ENCODE measurements at places on chromosomes 4 and X.

- DNase-seq: no peak
Measured at GRCh38 chr4:5734853-5735252, 23.9 kb downstream of the EVC start.

GRCh38 chr4:76108467-76109181 lies 34.1 kb downstream of the ART3 start:
- DNase-seq: no peak

DNA sequence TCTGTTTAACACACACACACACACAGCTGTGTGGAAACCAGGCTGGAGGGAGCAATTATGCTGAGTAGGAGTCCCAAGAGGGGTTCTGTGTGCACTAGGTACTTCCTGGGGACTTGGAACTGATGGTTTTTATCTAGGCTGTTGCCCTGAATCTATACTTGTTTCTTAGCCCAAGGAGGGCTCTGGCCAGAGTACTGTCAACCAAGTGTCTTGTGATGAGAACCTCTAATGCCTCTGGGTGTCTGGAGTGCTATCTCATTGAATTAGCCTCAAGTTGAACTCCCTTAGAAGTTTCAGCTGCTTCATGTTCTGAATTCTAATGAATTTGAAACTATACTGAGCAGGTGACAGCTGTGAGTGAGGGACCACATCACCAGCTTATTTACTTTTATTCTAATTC lies 16.6 kb downstream of the ARHGAP24 start:
- DNase-seq: no peak

GRCh38 chrX:150868625-150869024 lies 29.8 kb downstream of the CD99L2 start:
- no peak for DNase-seq

DNA sequence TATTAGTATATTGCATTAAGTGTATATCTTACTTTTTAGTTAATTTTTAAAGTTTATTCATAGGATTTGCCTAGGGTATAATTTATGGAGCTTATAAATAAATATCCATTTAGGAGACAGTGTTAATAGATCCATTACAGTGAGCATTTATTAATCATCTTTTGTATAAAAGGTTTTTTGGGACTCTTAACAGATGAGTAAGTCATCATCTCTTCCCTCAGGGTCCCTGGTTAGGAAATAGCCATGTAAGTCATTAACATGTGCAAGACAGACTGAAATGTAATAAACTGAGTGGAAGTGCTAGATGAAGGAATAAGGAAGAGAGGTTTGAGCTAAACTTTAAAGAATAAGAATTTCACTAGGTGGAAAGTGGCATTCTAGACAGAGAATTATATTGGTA lies 69.2 kb downstream of the PAQR3 start:
- no peak for DNase-seq

DNA sequence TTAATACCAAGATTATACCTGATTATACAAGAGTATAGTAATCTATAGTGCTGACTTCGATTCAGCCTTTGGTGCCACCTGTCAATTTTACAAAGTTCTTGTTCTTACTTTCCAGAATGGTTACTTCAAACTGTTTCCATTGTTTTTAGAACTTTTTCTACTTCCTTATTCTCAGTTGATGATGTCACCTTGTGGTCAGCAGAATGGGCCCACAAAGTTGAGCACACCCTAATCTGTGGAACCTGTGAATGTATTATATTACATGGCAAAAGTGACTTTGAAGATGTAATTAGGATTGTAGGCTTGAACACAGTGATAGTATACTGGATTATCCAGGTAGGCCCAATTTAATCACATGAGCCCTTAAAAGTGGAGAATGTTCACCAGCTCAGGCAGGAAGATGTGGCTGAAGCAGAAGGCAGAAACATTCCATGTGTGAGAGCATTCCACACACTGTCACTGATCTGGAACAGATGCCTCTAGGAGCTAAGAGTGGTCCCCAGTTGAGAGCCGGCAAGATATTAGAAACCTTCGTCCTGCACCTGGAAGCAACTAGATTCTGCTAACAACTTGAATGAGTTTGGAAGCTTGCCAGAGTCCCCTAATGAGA lies 6.3 kb upstream of the SGMS2 start:
- peak; percentile 45 for DNase-seq

DNA sequence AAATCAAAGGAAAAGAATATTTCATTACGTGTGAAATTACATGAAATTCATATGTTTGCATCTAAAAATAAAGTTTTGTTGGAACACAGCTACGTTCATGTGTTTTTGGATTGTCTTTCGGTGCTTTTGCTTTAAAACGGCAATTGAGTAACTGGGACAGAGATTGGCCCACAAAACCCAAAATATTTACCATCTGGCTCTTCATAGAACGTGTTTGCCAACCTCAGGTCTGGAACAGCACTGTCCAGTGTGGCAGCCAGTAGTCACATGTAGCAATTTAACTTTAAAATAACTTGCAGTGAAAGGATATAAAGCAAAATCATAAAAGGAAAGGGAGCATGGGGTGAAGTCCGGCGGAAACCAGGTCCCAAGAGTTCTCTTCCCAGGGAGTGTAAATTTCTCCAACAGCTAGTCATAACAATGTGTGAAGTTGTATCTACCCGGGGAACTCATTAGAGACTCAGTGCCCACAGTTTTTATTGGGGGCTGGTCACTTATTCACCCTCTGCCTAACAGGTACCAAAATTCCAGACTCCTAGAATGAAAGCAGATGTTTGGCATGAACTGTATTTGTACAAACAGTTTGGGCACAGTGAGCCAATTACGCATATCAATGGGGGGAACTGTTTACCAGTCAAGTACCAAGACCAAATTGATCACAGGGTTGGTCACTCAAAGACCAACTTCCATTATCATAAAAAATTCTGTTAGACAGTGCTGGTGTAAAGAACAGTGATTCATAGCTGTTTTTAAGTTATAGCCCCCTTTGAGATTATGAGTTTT lies 10.3 kb downstream of the OCIAD1 start:
- DNase-seq: no peak

DNA sequence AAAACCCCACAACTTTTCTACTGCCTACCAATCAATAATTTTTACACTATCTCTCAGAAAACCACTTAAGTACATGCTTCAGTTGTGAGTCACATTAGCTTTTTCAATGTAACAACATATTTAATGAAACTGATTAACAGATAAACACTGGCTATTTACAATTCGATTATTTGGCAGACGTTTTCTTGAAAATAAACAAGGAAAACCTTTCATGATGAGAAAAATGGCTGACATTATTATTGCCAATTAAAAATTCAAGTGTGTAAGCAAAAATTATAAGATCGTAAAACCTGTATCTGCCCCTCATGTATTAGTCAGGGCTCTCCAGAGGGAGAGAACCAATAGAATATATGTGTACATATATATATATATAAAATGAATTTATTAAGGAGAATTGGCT lies 1555.5 kb upstream of the IGFBP7 start:
- DNase-seq: no peak

DNA sequence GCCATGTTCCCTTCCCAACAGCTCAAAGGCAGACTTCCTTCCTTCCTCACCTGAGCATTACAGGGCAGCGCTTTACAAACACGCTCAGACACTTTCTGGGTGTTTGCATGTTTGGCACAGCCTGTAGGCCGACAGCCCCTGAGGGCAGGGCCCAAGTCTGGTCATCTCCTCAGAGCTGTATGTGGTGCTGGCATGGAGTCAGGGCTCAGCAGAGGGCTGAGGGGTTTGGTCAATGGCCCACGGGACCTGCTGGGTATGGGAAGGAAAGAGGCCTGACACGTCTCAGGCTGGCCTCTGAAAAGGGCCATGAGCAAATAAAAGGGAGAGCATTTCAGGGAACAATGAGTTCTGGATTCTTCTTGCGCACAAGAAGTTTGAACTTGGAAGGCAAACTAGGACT lies 73.8 kb upstream of the MAP3K15 start:
- peak; percentile 59 for DNase-seq

DNA sequence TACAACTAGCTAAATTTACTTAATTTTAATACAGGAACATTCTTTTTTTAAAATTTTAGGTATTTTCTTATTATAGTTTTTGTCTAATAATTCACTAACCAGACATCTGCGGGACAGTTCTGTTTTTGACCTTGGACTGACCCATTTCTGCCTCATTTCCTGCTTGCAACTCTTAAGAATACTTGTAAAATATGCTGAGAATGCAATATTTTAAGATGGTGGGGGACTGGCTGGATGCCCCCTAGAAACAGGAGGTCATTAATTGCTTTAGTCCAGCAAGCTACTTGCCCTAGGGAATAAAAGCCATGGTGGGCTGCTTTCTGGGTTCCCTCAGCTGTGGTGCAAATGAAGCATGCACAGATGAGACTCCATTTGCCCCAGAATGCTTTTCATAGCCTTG lies 2348.4 kb downstream of the PCDH7 start:
- no peak for DNase-seq

DNA sequence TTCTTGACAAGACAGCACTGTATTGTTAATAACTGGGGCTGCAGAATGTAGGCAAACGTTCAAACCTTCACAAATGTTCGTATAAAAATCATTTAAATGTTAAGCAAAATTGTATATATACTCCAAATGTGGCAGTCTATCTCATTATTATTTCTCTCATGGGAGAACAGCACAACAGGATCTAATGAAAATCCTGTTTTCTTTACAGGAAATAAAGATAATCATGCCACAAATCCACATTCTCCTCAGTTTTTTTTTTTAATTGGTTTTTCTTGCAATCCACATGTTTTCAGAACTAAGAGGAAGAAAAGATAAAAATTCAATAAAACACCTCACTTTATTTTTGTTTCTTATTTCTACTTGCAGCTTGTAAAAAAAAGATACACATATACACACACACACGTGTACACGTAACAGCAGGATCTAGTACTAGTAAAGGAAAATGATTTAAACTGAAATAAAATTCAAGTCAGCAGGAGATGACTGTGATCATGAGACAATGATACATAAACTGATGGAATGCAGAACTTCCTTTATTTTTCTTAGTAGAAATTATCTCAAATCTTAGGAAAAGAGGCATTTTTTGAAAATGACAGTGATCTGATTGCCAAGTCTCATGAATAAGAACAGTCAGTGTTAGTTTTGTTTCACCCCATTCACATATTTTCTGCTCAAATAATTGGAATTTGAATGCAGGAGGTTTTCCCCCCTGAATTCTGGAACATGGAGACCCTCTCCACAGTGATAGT lies 11.3 kb downstream of the APBB2 start:
- DNase-seq: no peak

GRCh38 chr4:38889143-38889542 lies 21.5 kb downstream of the FAM114A1 start:
- no peak for DNase-seq

DNA sequence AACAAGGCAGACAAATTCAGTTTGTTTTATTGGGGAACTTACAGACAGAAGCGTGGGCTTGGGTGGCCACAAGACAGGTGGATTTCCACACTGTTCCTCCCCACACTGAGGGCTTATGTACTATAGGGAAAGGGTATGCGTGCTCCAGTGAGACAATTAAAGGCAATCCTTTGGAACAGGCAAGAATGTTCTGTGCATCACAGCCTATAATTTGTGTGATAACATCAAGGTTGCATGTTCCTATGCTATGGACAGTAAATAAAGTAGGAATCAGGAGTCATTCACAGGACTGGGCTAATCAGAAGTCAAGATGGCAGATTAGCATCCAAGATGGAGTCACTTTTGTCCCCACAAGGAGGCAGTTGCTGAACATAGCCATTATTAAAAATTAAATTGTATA lies 84.6 kb upstream of the TRIM2 start:
- DNase-seq: no peak

DNA sequence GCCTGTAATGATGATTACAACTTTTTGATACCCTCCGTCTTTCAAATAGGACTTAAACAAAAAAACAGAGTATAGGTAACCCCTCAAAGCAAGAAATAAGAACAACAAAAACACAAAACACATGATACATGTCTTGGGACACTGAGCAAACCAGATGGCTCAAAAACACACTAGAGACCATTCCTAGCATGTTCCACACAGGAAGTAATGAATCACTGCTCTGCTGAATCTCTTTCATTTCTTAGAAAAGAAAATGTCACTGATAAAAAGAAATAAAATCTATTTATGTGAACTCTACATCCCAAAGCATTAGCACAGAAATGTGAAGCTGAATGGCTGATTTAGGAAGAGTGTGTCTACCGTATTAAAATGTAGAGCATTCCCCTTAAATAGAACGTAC lies 134.5 kb upstream of the IL15 start:
- DNase-seq: no peak

DNA sequence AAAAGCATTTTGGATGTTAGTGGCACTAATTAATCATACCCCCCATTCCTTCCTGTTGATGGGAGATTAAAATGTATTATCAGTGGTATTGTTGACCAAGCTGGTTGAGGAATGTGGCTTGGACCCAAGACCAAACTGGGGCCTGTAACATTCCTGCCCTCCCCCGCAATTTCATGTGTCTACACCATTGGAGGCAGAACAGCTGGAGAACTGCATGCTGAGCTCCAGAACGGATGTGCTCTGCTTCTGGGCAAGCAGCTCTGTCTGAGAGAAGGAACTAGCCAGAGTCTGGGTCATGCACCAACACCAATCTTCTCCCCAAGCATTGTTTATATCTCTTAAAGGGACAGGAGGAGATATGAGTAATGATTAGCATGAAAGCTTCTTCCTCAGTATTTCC lies 185.5 kb downstream of the CEP135 start:
- no peak for DNase-seq

- no peak for DNase-seq
Measured at GRCh38 chrX:114599305-114599704, 15.4 kb downstream of the HTR2C start.

GRCh38 chr4:18635531-18635930 lies 614.0 kb upstream of the LCORL start:
- DNase-seq: no peak

DNA sequence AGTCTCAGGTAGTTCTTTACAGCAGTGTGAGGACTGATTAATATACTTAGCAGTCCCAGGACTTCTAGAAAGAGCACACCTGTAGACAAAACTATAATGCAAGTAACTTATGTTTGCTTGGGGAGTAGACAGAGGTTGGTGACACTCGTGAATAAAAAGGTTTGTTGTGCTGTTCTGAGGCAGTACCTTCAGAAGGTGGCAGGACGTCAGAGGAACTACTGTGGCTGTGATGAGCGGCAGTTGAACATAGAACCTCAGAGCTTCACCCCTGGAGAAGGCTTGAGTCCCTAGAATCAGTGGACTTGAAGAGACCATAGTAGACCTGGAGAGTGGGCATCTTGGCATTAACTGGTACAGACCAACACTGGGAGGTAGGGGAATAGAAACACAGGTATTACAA lies 3.3 kb upstream of the GBA3 start:
- DNase-seq: no peak

DNA sequence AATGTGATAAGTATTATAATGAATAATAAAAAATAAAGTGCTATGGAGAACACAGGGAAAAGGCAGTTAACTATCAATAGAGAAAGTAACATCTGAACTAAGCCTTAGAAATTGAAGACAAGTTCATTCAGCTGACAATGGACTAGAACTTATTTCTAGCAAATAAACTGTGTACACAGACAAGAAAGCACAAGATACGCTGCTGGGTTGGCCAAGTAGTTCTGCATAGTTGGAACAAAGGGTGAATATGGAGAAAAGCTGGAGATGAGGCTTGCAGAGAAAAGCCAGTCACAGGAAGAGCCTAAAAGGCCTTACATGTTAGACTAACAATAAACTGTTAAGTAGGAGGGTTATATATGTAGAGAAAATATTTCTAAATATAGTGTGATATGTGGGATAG lies 71.2 kb downstream of the WDFY3 start:
- DNase-seq: no peak

Measured in upper lobe of left lung (tissue), 6 donors.